Stimulated activated CD8-positive, alpha-beta memory T cell treated with anti-CD3 and anti-CD28 coated beads, Interleukin-4, amount 100 ng/mL, for 4 hours (primary cell): ENCODE measurements at places on chromosomes 11 and 22.

- no peak for DNase-seq
Observed at GRCh38 chr11:70699294-70700221, 301.2 kb downstream of the CTTN start.

GRCh38 chr11:121225382-121225781 lies 67.2 kb upstream of the SC5D start:
- no peak for DNase-seq

- no peak for DNase-seq
Observed at GRCh38 chr11:58742140-58742539, 10.4 kb upstream of the GLYAT start.

GRCh38 chr11:119806064-119806915 lies 77.3 kb upstream of the NECTIN1 start:
- DNase-seq: no peak

DNA sequence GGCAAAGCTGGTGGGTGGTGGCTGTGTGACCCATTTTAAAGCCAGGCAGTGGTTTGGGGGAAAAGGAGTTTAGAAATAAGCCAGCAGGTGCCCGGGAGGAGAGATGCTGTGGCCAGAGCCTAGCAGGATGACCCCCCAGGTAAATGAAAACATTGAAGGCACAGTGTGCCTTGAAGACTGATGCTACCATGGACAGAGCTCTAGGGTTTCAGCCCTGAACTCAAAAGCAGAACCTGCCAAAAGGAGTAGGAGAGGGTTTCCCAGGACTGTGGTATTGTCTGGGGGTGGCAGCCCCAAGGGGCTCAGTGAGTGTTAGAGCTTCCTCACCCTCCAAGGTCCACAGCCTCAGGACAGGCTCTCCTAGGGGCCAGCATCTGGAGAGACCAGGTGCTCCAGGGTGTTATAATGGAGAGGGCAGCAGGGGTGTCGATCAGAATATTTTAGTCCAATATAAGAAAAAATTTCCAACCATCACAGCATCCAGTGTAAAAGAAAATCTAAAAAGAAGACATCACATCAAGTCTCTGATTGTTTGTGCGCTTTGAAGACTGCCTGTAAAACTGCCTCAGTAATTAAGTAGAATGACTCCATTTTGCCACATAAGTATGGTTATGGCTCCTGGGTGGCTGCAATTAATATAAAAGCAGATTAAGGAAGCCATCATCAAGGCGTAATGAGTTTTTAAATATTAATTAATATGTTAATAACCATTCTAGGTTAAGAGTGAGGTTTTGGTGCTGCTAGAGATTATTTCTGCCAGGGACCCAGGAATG lies 88.6 kb upstream of the LMO1 start:
- no peak for DNase-seq

- DNase-seq: no peak
Observed at GRCh38 chr11:35352077-35352888, 67.1 kb downstream of the SLC1A2 start.

DNA sequence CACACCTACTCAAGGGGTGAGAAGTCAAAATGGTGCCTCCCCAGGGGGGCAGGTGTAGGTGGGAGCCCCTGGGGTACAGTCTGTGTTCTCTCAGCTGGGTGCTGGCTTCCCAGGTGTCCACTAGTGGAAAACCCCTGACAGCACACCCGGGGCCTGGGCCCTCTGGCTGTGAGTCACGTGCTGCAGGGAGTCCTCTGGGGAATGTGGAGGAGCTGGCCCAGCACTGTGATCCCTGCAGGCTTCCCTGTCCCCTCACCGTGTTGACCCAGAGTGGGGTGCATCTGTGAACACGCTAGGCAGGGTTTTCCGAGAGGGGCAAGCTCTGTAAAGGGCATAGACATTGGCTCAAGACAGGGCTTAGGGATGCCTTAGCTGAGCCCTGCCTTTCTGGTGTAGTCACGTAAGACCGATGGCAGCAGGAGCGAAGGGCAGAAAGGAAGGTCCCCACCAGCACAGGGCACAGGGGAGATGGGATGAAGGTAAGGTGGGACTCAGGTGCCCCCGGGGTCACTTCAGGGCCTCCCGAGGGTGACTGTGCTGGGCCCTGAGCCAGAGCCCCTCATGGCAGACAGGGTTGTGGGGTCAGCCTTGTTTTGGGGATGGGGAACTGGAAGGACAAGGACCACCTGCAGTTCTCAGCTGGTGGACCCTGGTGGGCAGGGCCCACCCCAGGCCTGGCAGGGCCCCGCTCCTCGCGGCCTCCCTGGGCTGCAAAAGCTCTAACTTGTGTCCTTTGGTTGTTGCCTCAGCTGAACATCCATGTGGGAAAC lies 14.1 kb downstream of the DERL3 start:
- DNase-seq: no peak

- no peak for DNase-seq
Observed at GRCh38 chr22:36728505-36728904, 25.0 kb upstream of the CACNG2 start.

DNA sequence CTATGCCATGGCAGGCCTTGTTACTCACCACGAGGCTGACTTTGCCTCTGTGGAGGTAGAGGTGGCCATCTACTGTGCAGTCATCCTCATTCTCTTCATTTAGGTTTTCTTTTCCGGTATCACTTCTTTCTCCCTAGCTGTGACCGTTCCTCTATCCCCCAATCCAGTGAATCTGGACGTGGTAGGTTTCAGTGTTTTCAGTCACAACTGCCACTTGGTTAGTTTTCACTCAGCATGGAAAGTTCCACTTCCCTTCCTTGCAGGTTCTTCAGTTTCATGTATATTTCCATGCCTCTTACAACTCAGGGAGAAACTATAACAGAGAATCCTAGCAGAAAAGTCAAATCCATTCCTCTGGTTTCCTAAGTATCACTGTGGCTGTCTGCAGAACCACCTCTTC lies 1.9 kb downstream of the HPS4 start:
- DNase-seq: no peak

DNA sequence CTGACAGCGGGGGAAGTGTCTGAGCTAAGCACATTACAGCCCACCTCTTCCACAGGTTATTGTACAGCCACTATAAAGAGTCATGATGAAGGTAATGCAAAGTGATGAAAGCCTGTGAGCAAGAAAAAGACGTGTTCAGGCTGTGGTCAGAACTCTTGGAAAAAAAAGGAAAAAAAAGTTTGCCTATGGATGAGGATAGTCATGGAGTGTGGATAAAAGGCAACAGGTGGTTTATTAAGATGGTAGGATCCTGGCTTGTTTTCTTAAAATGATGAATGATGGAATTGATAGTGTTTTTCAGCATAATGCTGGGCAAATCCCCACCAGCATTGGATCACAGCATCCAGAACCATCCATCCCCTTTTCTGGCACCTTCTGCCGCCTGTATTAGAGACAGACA lies 23.1 kb downstream of the UPB1 start:
- DNase-seq: no peak

GRCh38 chr11:13101644-13102512 lies 92.8 kb downstream of the RASSF10 start:
- DNase-seq: no peak

DNA sequence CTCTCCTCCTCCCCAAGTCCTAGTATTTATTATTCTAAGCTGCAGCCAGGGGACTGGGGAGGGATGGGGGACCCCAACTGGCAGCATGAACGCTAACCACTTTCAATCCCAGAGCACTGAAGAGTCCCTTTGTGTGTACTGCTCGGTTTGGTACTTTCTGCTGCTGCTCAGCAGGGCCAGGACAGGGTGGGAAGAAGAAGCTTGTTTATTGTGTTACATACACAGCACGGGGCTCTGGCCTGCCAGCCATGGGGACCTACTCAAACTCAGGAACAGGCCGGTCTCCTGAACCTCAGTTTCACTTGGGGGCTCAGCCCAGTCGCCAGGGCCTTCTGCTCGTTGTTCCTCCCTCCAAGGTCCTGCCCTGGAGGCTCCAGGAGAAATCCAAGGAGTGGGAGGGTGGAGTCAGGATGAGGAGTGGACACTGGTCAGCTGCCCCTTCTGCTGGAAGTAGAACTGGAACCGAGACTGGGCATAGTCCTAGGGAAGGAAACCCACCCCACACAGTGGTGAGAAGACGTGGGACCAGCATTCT lies 616 bp upstream of the CPT1B start:
- no peak for DNase-seq

DNA sequence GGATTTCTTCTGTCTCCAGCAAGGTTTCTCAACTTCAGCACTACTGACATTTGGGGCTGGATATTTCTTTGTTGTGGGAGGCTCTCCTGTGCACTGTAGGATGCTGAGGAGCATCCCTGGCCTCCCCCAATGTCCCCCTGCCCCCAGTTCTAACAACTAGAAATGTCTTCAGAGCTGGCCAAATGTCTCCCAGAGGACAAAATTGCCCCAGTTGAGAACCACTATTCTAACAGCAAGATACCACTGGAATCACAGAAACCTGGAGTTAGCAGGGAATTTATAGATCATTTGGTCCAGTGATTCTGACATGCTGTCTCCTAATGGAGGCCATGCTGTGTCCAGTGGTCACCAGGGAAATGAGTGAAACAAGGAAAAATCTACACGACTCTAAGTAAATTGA lies 32.2 kb upstream of the DMC1 start:
- DNase-seq: no peak
